Activated naive CD4-positive, alpha-beta T cell treated with Interleukin-2 at 50 U/mL for 16 hours (primary cell): ENCODE measurements at places on chromosomes 16 and 17.

DNA sequence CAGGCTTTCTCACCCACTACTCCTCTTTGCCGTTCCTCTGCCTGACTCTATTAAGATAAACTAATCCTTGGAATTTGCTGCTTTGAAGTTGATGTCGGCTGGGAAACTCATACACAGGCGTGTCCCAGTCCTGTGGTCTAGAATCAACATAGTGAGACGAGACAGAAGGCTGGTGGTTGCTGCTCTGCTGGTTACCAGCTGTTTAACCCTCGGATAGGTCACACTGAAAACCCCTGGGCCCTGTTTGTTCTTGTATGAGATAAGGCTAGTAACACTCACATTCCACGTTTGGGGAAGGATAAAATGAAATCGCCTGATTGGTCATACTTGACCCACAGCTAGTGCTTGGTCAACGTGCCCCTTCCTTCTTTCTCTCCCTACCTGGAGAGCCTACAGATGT lies 517.0 kb downstream of the CDH13 start:
- no peak for DNase-seq

- no peak for DNase-seq
Measured at GRCh38 chr16:31217136-31217530, 198 bp upstream of the PYDC1 start.

DNA sequence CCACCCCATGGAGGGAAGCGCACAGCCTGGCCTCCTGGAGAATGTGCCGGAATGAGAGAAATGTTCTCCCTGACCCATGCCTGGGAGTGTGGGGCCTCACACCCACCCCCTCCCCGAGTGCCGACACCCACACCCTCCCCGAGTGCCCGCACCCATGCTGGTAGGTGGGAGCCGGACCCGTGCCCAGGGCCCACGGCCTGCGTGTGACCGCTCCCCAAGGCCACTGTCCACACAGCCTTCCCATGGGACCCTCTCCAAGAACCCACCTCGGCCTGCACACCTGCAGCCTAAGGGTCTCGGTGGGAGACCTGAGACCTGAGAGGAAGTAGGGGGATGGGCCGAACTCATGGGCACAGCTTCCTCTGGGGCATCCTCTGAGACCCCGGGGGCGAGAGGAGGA lies 3.3 kb upstream of the PVALEF start:
- DNase-seq: no peak

DNA sequence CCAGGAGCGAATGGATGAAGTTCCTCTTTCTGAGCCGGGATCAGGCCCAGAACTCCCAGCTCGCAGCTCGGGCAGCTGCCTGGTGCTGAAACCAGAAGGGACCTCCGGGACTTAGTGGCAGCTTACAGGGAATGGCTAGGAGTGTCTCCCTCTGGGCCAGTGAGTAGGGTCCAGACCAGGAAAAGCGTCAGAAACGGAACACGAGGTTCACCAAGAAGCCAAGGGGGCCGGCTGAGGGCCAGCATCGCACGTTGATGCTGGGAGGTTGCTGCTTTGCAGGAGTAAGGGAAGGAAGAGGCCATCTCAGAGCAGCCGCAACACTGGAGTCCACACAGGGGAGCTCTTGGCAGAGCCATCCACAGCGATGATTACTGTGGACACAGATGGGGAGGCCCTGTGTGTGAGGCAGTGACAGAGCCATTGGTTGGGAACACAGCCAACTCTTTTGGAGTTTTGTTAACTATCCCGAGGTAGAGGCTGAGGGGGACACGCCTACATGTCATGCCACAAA lies 74.0 kb upstream of the CREBBP start:
- DNase-seq: no peak

DNA sequence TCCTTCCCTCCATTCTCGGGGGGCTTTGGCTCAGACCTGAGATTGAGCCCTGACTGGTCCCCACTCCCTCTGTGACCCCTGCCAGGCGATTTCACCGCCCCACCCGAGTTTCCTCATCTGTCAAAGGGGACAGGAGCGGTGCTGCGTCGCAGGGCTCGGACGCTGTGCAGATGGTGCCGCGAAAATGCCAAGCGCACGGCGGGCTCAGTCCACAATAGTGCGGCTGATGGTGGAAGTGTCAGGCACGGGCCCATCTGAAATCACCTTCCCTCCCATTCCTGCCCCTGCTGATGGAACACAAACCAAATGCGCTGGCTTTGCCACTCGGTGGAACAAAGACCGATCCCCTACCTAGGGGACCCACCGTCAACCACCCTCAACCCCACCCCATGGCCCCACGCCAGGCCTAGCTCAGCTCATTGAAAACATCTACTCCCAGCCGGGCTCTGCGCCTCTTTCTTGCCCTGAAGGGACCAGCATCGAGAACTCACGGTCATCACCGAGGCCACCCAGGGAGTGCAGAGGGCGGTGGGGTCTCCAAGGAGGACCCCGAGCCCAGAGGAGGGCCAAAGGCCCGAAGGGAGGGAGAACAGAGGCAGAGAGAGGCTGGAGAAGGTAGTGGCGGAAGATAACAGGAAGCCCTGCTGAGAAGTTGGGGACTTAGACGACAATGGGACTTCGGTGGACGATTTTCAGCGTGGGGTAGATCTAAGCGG lies 1.4 kb downstream of the CARHSP1 start:
- peak; percentile 26 for DNase-seq

- DNase-seq: no peak
Measured at GRCh38 chr16:54397838-54398237, 111.3 kb upstream of the IRX3 start.

- DNase-seq: no peak
Measured at GRCh38 chr16:68000450-68000849, 1.2 kb upstream of the DPEP2 start.

DNA sequence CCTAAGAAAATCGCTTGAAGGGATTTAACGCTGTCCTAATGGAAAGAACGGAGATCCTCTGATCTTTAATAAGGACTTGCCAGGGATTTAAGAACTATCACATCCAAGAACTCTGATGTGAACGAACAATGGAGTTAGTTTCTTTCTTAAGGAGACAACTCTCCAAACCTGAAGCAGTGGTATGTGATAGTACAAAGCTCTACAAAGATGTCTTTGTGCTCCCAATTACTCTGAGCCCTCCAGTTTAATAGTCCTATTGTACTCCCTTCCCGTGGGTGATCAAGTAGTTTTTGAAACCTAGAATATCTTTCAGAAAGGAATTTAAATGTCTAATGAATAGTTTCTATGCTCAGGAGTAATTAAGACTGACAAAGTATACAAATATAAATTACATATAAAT lies 123.8 kb downstream of the FTO start:
- DNase-seq: no peak

DNA sequence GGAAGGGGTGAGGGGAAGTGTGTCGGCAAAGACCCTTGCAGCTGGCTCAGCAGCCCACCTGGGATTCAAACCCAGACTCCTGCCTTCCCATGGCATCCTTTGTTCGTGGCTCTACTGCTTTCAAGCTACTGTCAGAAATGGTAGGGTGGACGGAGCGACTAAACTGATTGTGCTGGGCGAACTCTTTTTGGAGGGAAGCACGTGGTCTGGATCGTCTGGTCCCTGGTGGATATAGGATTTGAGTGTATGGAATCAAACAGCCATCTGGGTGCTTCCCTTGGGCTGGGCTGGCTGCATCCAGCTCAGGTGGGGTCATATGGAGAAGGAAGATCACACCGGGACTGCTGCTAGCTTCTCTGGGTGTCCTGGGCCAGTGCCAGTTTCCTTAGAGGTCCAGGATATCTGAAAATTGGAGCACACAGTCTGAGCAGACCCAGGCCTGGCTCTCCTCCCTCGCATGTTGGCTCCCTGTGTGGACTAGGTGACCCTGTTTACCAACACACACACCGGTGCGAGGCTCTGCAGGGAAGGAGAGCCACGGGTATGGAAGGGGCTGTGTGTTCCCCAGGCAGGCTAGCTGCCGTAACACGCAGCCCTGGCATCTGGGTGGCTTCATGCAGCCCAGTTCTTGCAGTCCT lies 8.6 kb downstream of the CMIP start:
- DNase-seq: no peak

DNA sequence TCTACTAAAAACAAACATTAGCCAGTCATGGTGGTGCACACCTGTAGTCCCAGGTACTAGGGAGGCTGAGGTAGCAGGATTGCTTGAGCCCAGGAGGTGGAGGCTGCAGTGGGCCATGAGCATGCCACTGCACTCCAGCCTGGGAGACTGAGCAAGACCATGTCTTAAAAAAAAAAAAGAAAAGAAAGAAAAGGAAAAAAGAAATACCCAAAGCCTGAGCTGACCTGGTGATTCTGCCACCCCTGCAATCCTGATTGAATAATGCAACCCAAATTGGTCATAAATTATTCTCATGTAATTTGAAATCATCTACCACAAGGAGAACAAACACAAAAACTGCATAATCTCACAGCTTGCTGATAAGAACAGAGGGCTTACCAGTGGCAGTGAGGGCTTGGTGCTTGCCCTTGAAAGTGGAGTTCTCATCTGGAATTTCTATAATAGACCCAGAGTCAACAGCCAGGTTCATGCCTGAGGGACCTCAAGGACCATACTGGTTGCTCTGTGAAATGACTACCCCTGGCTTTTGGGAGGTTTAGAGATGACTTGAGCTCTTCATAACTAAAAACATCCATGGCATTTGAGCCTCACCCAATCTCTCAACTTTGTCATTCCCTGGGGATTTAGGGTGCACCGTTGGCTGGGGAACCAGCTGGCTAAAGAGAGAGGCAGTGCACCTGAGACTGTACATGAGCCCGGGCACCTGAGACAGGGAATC lies 35.4 kb upstream of the TMC5 start:
- no peak for DNase-seq

GRCh38 chr17:17606416-17607000 lies 15.0 kb upstream of the PEMT start:
- DNase-seq: no peak

DNA sequence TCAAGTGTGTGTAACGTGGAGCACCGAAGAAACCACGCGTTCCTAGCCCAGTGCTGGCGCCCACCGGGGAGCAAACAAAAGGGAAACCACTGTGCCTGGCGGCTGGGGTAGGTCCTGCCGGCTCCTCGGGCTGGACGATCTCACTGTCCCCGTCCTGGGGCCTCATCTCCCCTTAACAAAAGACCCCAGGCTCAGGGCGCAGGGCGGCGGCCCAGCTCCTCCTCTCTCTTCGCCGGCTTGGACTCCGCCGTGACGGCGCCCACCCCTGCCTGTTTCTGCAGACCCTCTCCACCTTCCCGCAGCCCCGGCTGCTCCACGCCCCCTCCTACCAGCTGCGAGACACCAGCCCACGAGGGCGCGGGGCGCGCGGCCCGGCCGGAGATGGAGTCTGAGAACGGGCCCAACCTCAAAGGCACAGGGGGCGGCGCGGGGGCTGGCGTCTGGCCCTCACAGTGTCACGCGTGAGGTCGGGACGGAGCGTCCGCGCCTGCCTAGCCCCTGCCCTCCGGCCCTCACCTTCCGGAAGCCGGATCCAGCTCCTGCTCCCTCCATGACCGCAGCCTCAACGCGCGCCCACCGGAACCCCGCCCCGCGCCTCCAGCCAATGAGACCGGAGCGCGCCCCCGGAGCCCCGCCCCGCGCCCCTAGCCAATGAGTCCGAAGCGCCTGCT lies at the start of gene CENPX:
Gene CENPX, minus strand, starts transcription at position 569 of the 671 bp plus-strand sequence. Its CDS starts 17 bp downstream, at position 552.
- DNase-seq: peak; percentile 13

- DNase-seq: no peak
Measured at GRCh38 chr16:78251115-78251514, 151.7 kb downstream of the WWOX start.

DNA sequence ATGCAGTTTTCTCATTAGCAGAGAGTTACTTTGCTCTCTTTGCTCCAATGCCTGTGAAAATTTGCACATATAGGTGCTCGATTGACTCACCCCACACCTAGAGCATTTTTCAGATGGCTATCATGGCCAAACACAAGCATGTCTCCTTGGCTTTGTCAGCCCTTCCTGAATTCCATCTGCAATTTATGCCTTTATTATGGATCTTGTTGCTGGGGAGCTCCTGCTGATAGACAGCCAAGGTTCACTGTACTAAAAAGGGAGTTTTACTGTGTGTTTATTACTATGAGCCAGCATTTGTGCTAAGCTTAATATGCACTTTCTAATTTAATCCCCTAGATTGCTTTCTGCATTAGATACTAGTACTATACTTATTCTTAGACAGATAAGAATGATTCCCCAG lies 93.3 kb downstream of the TOX3 start:
- DNase-seq: no peak

GRCh38 chr16:1823821-1824220 lies 2.8 kb downstream of the HAGH start:
- DNase-seq: no peak

DNA sequence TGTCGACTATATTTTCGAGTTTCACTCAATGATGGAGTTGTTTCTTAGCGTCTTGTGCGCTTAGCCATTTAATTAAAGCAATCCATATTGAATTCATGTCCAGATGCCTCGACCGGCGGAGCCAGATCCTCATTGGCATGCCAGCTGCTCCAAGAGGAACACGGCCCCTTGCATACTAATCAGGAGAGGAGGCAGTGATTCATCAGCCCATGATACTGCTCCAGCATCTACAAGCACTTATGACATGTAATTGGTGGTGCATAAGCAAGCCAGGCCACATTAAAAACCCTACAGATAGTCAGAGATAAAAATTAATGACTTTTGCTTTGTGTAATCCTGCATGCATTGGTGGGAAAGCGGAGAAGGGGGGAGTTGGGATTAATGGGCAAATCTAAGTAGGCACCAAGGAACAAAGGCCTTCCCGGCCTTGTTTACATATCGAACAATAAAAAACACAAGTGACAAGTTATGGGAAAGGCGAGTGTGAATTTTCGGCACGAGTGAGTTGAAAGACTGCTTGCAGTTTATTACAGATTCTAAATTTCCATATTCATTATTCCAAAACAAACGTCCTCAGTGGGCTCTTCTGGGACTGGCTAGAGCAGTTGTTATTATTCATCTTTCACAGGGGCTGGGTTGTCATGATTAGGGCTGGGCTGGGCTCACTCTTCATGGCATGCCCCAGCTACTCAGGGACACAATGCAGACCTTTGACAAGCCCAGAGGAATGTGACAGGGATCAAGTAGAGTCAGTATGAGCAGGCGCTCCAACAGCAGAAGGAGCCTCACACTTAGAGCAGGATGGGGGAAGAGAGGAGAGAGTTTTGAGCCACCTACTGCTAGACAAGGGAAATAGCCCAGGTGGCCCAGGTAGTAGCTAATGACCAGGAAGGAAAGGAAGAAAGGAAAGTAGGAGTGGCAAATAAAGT lies 281.7 kb upstream of the ZFHX3 start:
- DNase-seq: no peak

- no peak for DNase-seq
Measured at GRCh38 chr17:54924405-54924804, 23.8 kb downstream of the TOM1L1 start.

GRCh38 chr17:61510237-61510636 lies 58.0 kb downstream of the TBX4 start:
- DNase-seq: no peak

- no peak for DNase-seq
Measured at GRCh38 chr16:78325468-78326352, 226.3 kb downstream of the WWOX start.
